ENCODE measurements at places on chromosomes 6 and 20. TPM values are rescaled to one million over a fixed set of nuclear protein-coding genes. Genes with fewer than 3 reads are reported as not detected.

The FAM209B gene
- 0.32 TPM for total RNA-seq

The SAMD5 gene
- 0.04 TPM for total RNA-seq

The HSPA1A gene
- total RNA-seq: 83.5 TPM

DNA sequence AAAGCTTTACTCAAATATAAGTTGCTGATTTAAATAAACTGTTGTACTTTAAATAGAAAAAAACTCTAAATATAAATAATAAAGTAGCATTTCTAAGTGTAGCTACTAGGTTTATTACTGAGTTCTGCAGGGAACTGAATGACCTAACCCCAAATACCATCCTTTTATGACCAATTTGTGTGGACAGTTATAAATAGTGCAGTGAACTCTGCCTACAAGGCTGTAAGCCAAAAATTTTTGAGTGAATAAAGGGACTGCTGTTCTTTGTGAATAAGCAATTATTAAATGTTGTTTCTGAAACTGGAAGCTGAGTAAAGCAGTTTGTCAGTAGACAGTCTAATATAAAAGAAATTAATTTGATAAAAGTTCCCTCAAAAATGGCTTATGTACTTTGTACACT, 90.8 kb upstream of the ELOVL5 start:
- DNase-seq: no peak

DNA sequence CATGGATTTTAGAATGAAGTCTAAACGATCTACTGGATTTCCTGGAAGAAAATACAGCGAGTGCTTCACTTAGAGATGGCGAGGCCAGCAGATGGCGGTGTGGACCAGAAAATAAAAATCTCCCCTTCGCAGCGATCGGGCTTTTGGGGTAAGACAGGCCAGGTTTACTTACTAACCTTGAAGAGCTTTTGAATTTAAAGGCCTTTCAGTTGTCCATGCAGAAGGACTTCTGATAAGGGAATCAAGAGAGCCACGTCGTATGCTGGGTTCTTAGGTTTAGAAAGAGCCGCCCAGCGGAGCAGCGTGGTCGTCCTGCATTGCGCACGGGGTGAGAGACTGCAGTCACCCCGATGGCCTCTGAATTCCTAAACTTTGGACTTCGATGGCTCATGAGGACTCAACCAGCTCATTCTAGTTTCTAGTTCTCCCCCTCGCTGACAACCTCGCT, 125.2 kb upstream of the RALGAPA2 start:
- peak; percentile 60 for DNase-seq

DNA sequence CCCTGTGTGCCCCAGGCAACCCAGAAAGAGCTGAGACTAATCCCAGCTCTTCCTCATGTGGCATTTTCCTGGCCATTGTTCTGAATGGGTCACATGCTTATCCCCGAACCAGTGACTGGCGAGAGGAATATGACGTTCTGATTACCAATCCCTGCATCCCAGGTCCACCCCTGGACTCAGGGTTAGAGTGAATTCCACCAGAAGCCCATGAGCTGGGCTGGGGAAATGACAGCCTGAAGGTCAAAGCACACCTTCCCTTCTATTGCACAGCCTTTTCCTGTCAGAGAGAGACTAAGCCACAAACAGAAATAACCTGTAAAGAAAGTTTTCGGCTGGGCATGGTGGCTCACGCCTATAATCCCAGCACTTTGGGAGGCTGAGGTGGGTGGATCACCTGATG, 70.9 kb downstream of the ZNF217 start:
- DNase-seq: no peak

The PPP1R10 gene
- total RNA-seq: 38.4 TPM

The PDYN gene
- not detected for total RNA-seq

DNA sequence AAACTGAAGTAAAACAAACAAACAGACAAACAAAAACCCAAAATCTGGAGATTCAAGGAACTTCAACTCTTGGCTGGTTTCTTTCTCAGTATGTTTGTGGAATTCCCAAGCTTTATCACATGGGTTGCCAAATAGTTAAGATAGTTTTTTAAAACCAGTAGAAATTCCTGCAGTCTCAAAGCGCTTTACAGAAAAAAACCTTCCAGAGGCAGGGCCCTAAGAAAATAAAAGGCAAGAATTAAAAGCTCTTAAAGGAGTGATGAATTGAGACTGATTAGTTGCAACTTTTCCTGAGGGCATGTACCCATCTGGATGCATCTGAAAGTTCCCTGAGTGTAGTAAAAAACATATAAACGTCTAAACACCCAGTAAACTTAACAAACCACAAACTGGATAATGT, 25.9 kb upstream of the PTCHD4 start:
- no peak for DNase-seq

GRCh38 chr6:107706516-107707115, 117.5 kb downstream of the SCML4 start:
- no peak for DNase-seq

The DACT2 gene
- not detected for total RNA-seq

DNA sequence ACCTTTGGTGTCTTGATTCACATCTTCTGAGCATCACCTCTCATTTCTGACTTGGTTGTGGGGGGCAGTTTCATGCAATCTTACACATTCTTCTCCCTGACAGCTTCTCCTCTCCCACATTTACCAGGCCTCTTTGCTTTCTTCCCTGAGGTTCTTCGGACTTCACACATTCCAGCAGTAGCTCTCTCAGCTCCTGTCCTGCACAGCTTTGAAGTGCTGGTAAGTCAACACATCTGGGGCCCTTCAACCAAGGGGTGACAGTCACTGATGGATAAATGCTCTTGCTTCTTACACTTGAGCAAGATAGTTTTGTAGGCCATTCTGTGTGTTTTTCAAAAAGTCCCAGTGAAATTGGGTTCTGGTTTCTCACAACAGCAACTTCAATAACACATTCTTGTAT, 2.5 kb upstream of the SLC35B3 start:
- DNase-seq: peak; percentile 39

The BPI gene
- total RNA-seq: not detected

- peak; percentile 38 for DNase-seq
These were observed 809 bp upstream of the NOL7 start for GRCh38 chr6:13614126-13614925.

The NRSN1 gene
- not detected for total RNA-seq

- no peak for DNase-seq
These were observed 204.2 kb downstream of the GRIK2 start for GRCh38 chr6:101597693-101598092.

The TJAP1 gene
- total RNA-seq: 10.2 TPM

GRCh38 chr6:116450769-116451740, 10.1 kb upstream of the CALHM6 start:
- no peak for DNase-seq

The NR2E1 gene
- not detected for total RNA-seq

DNA sequence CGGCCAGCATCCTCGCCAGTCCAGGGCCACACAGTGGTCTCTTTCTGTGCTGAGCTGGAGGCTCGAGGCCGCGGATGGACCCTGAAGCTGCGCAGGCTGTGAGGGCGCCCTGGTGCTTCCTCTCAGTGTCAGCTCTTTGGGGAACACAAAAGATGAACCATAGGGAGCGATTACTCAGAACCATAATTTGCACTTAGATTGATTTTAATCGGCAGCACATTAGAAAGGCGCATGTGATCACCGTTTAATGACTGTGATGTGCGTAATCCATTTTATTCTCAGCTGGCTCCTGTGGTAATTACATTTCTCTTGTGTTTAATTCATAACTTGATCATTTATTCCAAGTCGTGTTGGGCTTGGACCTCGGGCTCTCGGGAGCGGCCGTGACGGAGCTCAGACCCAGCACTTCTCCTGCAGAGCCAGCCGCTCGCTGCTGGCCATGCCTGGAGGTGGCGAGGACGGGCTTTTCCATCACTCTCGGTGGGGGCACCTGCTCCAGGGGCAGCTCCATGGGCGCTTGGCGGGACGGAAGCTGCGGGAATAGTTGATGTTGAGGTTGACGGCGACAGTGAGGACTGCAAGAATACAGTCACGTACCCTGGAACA, 25.6 kb upstream of the NTSR1 start:
- no peak for DNase-seq

The OR2B6 gene
- not detected for total RNA-seq

The DNAH8 gene
- not detected for total RNA-seq

- no peak for DNase-seq
These were observed 60.8 kb downstream of the WDR27 start for GRCh38 chr6:169640983-169641382.

- DNase-seq: no peak
These were observed 140.3 kb downstream of the CDC5L start for GRCh38 chr6:44527583-44528369.

GRCh38 chr6:106283481-106283880, 42.1 kb downstream of the ATG5 start:
- no peak for DNase-seq

DNA sequence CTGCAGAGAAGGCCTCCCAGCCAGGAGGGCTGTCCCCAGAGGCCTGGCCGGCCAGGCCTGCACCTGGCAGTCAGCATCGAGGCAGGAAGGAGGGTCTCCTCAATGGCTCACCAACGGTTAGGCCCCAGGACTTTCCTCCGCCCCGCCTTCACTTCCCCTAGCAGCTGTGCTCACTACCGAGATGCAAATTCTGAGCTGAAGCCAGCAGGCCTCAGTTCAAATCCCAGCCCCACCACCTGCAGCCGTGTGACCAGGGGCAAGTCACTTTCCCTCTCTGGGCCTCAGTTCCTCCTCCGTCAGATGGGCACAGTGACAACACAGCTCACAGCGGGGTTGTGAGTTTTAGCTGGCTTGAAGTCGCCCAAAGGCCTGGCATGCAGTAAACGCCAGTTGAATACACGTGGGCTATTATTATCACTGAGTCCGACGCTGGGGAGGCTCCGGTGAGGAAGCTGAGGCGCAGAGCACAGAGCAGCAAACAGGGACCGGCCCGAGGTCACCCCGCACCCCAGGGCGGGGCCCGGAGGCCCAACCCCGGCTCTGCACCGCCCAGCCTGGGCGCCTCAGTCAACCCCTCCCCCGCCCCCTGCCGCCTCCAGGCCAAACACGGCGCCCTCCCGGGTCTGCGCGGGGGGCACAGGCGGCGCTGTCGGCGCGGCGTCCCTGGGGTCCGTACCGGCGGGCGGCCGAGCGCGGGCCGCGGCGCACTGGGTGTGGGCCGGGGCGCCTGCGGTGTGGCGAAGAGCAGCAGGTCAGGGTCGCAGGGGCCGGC, 671 bp downstream of the E2F1 start:
- peak; percentile 71 for DNase-seq

DNA sequence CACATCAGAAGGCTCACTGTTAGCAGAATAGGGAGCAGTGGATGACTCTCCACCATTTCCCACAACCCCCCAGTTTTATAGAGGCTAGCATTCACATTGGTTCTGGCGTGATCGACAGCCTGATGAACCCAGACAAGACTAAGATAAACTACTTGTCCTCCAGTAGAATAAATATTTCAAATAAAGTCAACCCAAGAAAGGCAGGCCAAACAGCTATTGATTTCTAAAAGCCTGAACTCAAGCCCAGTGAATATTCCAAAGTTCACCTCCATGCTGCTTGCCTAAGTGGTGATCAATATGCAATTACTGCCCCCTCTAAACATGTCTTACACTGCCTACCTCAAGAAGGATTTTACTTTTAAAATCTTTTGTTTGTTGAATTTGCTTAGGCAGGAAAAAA, 104.5 kb downstream of the CTNNBL1 start:
- no peak for DNase-seq

GRCh38 chr6:151916680-151917164, 109.2 kb downstream of the ESR1 start:
- DNase-seq: no peak

The CGA gene
- not detected for total RNA-seq

DNA sequence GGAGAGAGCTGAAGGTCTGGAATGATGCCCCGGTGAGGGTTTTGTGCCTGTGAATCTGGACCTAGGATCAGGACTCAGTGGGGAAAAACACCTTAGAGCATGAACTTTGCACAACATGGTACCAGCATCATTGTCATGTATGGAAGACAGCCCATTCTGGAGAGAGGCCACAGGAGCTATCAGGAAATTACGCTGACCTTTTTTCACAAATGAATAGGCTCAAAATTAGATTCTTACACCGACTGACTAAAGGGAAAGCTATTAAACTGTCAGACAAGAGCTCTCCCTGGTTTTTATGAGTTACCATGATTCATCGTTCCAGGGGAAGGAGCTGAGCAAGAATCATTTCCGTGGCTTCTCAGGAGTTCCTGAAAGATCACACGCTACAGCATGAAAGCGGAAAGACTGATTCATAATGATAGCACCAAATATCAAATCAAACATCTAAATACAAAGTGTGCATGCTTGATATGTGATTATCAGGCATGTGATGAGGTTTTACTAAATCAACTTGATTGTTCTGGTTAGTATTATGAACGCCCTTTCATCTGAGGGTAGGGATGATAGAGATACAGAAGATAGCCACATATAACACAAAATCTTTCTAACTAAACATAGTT, 224.9 kb upstream of the SMLR1 start:
- no peak for DNase-seq

- DNase-seq: no peak
These were observed 21.2 kb upstream of the FRMD1 start for GRCh38 chr6:168100011-168100802.

GRCh38 chr6:62999796-63000195, 211.5 kb upstream of the FKBP1C start:
- DNase-seq: no peak

DNA sequence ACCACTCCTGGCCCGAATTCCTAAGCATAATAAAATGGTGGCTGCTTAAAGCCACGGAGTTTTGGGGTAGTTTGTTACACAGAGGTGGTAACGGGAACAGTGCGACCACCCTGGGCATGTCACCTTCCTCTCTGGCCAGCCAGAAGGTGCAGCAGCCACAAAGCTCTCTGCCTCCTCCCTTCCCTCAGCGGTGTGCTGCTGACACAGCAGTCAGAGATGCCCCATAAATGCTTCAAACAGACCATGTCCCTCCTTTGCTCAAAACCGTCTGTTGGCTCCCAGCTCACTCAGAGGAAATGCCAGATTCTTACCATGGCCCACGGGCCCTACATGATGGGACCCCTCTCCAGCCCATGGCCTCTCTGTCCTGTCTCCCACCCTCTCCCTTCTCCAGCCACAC, 12.1 kb upstream of the TCF15 start:
- no peak for DNase-seq

DNA sequence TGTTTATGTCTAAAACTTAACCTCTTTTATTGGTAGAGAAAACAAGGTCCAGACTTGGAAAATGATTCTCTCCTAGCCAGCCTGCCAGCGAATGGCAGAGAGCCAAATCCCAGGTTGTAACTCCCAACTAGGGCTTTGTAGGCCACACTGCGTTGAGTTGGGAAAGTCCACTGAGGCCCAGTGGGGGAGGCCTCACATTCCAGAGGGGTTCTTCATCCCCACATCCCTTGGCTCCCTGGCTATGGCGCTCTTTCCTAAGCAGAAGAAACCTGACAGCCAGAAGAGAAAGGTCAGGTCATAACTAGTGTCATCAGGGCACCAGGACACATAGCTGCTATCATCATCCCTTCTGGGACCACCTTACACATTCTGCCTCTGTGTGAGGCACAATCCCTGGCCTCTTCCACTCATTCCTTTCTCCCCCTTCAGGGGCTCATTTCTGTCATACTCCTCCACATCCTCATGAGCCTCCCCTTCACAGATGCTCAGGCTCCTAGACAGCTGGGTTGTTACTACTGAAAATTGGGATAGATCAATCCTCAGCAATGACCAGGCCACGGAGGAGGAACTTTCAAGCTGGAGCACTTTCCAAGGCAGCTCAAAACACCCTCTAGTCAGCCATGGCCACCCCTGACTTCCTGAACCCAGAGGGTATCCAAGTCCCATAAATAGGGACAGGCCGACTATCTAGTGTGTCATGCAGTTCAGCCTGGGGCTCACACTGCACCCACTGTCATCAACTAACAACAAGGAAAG, 48.6 kb downstream of the TCP11 start:
- no peak for DNase-seq

- DNase-seq: no peak
These were observed 5.0 kb downstream of the FAM209B start for GRCh38 chr20:56537997-56538396.
